ENCODE measurements at places on chromosomes 4 and X. TPM values are rescaled to one million over a fixed set of nuclear protein-coding genes. Genes with fewer than 3 reads are reported as not detected.

The RAB41 gene
- total RNA-seq = not detected

The AREG gene
- 0.47 TPM for total RNA-seq

The STX18 gene
- 19.0 TPM for total RNA-seq

The S100P gene
- not detected for total RNA-seq

The LANCL3 gene
- not detected for total RNA-seq

The FAM50A gene
- total RNA-seq = 224 TPM

The ERVMER34-1 gene
- not detected for total RNA-seq

The DDX3X gene
- 385 TPM for total RNA-seq

The SMIM31 gene
- not detected for total RNA-seq

The DCHS2 gene
- not detected for total RNA-seq

The C4orf50 gene
- not detected for total RNA-seq

The PPP1R3F gene
- 4.4 TPM for total RNA-seq

The EGF gene
- 0.35 TPM for total RNA-seq

The PABPC1L2B gene
- not detected for total RNA-seq

The GTPBP6 gene
- 42.1 TPM for total RNA-seq

The SLC10A4 gene
- not detected for total RNA-seq

The MAGEA4 gene
- not detected for total RNA-seq

The MGAT4D gene
- not detected for total RNA-seq

The SERTM2 gene
- not detected for total RNA-seq

The FAAH2 gene
- total RNA-seq = not detected

The CSAG1 gene
- not detected for total RNA-seq

The RHOH gene
- total RNA-seq = not detected

The CYLC1 gene
- not detected for total RNA-seq

The SPRY1 gene
- total RNA-seq = 21.9 TPM

The ADH1A gene
- total RNA-seq = not detected

The ANOS1 gene
- 11.7 TPM for total RNA-seq

The GABRG1 gene
- total RNA-seq = not detected

The UGT8 gene
- total RNA-seq = not detected

The ZNF630 gene
- total RNA-seq = 1.5 TPM

The COQ2 gene
- 7.2 TPM for total RNA-seq

The FATE1 gene
- total RNA-seq = not detected

The SFRP2 gene
- total RNA-seq = not detected

The ZDHHC15 gene
- total RNA-seq = 0.38 TPM

The GABRB1 gene
- total RNA-seq = not detected

The PLK4 gene
- total RNA-seq = 0.82 TPM

The TMSB15C gene
- 0.35 TPM for total RNA-seq

The MPC1L gene
- not detected for total RNA-seq

The COX18 gene
- total RNA-seq = 4.1 TPM

The ZNF711 gene
- under 0.01 TPM for total RNA-seq

The GBA3 gene
- total RNA-seq = not detected

The TMEM150C gene
- 1.5 TPM for total RNA-seq

The AKAP14 gene
- not detected for total RNA-seq

The IL2RG gene
- not detected for total RNA-seq

The ESX1 gene
- total RNA-seq = not detected

The SSX4B gene
- total RNA-seq = not detected

The GYG2 gene
- total RNA-seq = 4.9 TPM

The DDIT4L gene
- 2.7 TPM for total RNA-seq

The TMEM35A gene
- 13.2 TPM for total RNA-seq

The RPA4 gene
- 0.45 TPM for total RNA-seq

The XAGE1A gene
- total RNA-seq = not detected

The GUCY1A1 gene
- 0.08 TPM for total RNA-seq

The PUDP gene
- total RNA-seq = 6.2 TPM

Data from smooth muscle cell of the coronary artery (primary cell).